ENCODE measurements at places on chromosomes 4 and X. TPM values are rescaled to one million over a fixed set of nuclear protein-coding genes. Genes with fewer than 3 reads are reported as not detected.

GPRASP1 gene
- total RNA-seq: 0.46 TPM

CENPE gene
- 23.6 TPM for total RNA-seq

SSX2B gene
- total RNA-seq: not detected

SMIM10L2A gene
- total RNA-seq: 0.03 TPM

COL4A5 gene
- total RNA-seq: 30.9 TPM

HSFX1 gene
- total RNA-seq: 0.25 TPM

LANCL3 gene
- total RNA-seq: 1.3 TPM

OFD1 gene
- total RNA-seq: 10.2 TPM

RIBC1 gene
- 0.35 TPM for total RNA-seq

- DNase-seq: no peak
Measured at GRCh38 chrX:2901367-2902036, 27.6 kb downstream of the ARSD start.

- no peak for DNase-seq
Measured at GRCh38 chr4:169861593-169861992, 103.8 kb upstream of the HPF1 start.

DNA sequence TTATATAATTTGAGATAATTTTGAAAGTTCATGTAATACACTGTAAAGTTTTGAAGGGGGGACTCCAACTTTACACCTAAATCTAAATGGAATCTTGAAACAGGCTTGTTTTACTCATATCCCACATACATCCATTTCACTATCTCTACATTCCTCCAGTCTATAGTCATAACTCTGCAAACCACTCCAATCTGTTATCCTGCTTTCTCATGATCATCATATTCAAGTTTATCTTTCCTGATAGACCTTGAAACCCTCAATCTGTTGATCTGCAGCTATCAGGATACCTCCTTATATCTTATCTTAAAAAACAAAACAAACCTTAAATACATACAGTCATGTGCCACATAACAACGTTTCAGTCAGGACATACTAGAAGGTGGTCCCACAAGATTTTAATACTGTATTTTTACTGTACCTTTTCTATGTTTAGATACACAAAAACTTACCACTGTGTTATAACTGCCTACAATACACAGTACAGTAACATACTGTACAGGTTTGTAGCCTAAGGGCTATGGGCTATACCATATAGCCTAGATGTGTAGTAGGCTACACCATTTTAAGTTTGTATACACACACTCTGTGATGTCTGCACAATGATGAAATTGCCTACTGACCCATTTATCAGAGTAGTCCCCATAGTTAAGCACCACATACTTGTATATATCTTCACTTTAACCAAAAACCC is 14.0 kb downstream of the CHIC2 start:
- peak; percentile 56 for DNase-seq

GRCh38 chr4:3201718-3202702 is 46.9 kb upstream of the MSANTD1 start:
- DNase-seq: no peak

DNA sequence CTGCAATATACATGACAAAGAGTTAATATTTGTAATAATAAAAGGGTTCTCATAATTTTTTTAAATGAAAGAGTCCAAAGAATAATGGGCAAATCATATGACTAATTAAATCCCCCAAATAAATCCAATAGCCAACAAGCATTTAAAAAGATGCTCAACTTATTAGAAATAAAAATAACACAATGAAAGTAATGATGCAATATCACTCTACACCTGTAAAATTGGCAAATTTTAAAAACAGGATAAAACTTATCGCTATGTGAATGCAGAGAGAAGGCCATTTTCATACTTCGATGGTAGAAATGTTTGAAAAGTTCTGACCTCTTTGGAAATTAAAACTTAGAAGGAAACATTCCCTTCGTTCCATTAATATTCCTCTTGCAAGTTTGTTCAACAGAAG is 1.9 kb downstream of the F8 start:
- no peak for DNase-seq

DNA sequence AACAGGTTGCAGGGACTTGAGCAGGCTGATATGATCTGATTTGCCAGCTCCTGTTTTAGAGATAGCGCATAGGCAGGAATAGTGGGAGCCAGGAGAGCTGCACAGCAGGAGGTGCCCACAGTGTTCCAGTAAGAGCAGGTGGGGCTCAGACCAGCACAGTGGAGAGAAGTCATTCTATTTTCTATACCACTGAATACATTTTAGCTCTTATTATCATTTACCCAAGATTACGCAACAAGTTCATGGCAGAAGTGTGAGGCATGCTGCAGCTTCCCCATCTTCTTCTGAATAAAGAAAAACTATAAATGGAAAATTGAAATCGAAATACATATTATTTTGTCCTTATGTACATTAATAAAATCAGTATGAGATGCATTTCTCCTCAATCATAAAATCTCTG is 114.7 kb upstream of the EDNRA start:
- no peak for DNase-seq

GRCh38 chrX:124010566-124010965 is 49.1 kb downstream of the STAG2 start:
- DNase-seq: no peak

DNA sequence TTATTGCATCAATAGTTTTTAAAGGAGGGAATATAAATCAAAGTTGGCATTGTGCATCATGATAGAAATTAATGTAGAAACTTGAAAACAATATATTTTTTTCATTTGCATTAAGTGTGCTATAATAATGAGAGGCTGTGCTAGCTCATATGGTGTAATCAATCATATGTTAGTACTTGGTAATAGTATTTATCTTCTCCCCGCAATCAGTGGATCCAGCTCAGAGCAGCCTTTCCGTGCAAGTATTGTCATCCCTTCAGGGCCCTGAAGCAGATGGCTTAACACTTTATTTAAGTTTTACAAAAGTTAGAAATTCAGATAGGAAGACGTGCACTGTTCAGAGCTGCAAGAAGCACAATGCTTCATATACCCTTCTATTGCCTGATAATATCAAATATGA is 616.3 kb upstream of the ATOH1 start:
- DNase-seq: no peak

DNA sequence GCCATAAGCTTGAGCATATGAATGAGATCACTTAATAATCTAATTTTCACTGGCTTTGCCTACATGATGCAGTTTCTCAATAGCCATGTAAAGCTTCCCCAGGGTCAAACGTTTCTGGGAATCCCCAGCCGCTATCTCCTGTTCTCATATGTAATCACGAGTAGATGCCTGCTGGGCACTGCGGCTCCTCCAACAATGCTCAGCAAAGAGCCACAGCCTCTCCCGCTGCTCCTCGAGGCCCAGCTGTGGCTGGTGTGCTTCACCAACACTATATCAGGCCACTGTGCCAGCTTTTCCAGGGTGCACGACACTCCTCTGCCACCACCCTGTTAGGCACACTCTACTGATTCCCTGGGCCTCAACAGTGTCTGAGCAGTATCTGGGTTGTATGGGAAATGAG is 78.3 kb upstream of the RASGEF1B start:
- DNase-seq: no peak

DNA sequence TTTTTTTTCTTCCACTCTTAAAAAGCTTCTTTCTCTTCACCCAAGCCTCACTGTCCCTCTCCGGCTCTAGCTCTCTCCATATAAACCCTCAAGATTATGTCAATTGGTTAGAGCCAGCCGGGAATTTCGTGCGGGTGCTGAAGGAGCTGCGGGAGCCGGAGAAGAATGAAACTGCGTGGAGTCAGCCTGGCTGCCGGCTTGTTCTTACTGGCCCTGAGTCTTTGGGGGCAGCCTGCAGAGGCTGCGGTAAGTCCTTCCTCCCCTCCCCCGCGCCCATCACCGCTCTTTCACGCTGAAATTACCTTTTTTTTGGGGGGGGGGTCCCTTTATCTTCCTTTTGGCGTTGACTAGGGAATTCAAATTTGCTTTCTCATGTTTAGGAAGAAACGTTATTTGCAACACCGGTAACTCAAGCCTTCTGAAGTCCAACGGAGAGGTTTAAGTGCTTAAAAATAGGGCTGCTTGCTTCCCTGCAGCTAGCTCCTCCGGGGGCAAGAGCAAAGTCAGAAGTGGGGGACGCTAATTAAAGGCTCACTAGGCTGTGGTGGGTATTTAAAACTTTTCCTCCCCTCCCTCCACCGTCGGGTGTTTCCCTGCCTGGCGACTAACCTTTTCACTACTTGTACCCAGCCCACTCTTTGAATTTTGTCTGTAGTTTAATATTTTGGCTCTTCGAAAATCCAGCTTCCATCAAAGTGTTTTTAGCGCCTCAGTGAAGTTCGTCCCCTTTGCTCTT is 491 bp downstream of the COL4A5 start:
- no peak for DNase-seq

- no peak for DNase-seq
Measured at GRCh38 chr4:57102050-57102624, 8.0 kb downstream of the IGFBP7 start.

DNA sequence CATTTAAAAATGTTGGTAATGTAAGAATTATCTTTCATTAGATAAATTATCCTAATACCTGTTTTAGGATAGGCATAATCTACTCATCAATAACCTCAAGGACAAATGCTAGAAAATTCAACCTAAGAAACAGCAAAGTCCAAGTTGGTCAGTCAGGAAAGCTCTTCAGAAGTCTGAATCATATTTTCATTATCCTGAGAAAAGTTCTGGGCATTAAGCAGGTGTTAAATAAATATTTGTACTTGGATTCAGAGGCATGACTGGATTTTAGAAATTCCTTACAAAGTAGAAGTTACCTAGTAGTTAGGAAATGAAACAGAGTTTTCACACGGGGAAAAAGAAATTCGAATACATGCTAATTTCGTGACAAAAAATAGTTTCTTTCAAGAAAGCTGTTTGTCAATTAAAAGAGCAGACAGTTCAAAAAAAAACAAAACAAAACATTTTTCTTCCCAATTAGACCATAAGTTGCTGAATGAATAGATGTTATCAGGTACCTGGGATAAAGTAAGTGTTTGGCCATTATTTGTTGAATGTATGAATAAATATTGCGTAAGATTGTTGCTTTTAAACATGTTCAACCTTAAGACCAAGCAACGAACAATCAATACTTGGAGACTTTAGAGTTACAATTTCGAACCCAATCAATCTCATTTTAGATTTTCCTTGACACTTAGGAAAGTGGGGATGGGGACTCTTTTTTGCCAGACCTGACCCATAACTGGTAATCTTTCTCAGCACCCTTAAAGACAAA is 48.5 kb downstream of the MAD2L1 start:
- no peak for DNase-seq

GRCh38 chrX:9515973-9516538 is 51.2 kb downstream of the TBL1X start:
- no peak for DNase-seq

DNA sequence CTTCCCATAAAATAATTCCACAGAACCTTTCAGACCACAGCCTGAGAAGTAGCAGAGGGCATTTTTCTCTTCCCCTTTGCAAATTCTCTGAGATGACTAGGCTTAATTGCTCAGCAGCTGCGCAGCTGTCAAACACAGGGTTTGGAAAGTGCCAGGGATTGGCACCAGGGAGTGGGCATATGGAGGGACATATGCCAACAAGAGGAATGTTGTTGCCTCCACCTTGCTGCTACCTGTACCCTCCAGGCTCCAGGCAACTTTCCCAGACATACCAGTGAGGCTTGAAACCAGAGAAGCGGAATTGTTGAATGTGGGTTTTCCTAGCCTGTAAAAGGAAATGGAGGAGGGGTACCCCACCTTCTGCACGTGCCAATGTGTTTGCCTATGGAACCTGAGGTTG is 256.2 kb upstream of the GPR101 start:
- no peak for DNase-seq

DNA sequence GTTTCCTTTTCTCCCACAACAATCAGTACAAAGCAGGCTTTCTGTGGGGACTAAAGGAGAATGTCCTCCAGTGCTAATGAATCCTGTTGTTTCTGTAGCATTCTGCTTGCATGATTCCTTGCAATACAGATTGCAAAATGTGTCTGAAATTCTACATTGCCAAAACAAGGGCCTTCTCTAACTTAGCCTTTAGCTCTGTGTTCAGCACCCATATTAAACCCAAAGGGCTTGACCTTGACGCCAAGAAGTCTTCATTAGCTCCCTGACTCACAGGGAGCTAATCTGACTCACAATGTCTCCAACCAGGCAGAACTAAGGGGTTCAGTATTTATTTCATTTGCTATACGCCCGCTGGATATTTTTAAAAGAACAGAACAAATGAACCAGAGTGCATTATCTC is 241.4 kb upstream of the CLNK start:
- DNase-seq: no peak

DNA sequence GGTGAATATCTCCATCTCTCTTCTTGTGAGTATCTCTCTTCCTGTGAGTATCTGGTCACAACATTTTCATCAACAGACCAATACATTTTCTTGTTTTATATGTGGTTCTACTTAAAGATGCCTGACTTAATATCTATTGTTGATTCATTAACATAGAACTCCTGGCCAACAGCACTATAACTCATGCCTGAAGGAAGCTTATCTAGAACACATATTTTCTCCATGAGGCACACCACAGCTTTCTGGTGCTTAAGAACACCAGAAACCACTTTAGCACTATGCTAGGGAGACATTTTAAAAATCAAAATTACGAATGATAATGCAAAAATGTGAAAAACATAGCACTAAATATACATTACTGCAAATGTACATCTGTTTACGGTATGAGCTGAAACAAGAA is 190.4 kb downstream of the GABRB1 start:
- DNase-seq: peak; percentile 38

DNA sequence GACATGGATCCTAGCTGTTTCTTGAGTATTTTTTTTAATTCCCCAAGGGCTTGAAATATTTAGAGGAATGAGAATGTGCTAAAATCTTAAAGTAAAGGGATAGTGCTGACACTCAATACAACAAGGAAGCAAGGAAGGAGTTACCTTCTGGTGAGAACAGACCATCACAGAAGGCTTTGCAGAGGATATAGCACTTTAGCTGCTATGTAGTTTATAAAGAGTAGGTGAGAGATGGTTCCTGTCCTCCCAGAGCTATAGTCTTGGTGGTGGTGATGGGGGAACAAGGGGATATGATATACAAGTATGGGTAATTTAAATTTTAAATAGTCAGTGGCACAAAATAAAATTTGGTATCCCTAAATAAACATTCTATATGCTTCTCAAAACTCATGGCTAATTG is 47.6 kb downstream of the MTHFD2L start:
- DNase-seq: no peak

DNA sequence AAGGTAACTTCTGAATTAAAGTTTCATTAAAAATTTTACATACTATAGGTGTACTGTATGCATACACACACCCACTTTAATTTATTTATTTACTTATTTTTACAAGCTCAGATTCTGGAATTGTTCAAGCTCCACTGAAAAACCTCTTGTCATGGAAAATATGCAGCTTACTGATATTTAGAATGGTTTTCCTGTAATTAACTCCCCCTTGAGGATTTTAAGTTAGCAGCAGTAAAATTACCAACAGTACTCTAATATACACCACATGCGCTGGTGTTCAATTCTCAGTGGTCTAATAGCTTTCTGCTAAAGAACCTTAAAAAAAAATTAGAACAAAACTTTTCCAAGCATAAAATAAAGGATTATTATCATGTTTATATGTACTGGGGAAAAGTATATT is 12.0 kb downstream of the MAB21L2 start:
- no peak for DNase-seq

- no peak for DNase-seq
Measured at GRCh38 chr4:2783790-2784189, 9.1 kb upstream of the SH3BP2 start.

All from foreskin keratinocyte (primary cell).